Amniotic epithelial cell (primary cell): ENCODE measurements at places on chromosomes 2 and 18.

DNA sequence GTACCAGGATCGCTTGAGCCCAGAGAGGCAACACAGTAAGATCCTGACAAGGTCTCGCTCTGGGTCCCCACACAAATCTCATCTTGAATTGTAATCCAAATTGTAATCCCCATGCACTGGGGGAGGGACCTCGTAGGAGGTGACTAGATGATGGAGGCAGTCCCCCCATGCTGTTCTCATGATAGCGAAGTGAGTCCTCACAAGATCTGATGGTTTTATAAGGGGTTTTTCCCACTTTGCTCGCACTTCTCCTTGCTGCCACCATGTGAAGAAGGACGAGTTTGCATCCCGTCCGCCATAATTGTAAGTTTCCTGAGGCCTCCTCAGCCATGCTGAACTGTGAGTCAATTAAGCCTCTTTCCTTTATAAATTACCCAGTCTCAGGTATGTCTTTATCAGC lies 46.0 kb upstream of the SERTAD2 start:
- no peak for DNase-seq

GRCh38 chr2:161651547-161651946 lies 27.3 kb downstream of the SLC4A10 start:
- DNase-seq, result no peak

- DNase-seq, result no peak
Measured at GRCh38 chr2:132790207-132790785, 120.3 kb upstream of the LYPD1 start.

DNA sequence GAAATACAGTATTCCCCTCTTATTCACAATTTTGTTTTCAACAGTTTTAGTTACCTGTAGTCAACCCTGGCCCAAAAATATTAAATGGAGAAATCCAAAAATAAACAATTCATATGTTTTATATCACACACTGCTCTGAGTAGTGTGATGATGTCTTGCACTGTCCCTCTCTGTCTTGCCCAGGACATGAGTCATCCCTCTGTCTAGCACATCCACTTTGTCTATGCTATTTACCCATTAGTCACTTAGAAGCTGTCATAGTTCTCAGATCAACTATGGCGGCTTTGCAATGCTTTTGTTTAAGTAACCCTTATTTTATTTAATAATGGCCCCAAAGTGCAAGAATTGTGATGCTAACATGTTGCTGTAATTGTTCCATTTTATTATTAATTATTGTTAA lies 380.6 kb upstream of the REG3G start:
- DNase-seq, result no peak

DNA sequence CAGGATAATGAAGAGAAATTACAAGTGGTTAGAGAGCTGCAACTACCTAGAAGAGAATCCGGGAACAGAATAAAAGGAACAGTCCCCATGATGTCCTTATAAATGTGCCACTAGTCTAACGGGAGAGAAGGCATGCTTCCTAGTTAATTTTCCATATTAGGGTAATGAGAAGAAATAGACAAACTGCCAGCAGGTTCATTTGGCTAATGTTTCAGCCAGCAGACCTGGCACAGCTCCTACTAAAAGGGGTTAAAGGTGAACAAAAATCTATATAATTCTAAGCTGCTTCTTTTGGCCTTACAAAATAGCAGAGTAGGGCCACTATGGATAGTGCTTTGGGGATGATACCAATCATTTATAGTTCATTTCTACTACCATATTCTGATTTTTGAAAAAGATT lies 845.3 kb upstream of the GCFC2 start:
- no peak for DNase-seq

DNA sequence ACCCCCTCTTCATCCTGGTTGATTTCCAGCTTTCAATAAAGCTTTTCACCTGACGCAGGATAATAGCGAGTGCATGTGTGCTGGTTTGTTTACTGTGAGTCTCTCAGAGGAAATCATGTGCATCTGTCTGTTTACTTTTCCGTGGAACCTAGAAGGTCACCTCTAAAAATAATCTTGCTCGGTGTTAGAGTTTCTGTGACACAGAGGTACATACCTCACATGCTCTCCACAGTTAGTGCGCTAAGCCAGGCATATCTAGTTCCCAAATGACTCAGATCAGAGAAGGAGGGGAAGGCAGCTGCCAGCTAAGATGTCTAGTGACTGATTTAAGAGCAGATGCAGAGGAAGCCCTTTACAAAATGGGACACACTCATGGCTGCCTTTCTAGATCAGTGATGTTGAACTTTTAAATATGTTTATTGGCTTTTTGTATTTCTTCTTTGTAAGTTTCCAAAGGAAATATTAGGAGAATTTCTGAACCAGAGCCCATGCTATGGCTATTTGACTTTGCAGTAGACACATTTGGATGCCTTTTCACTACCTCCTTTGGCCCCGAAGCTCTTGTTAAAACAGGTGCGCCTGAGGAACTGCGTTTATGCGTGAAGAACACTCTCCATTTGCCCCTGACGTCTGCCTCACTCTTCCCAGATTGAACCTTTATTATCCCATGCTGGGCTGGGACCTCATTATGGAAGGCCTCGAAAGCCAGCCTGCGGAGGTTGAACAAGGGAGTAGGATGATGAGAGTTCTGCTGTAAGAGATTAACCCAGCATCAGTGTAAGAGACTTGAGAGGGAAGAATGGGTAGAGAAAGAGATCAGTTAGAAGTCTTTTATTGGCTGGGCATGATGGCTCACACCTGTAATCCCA lies 145.6 kb downstream of the FAM161A start:
- DNase-seq, result peak; percentile 72

DNA sequence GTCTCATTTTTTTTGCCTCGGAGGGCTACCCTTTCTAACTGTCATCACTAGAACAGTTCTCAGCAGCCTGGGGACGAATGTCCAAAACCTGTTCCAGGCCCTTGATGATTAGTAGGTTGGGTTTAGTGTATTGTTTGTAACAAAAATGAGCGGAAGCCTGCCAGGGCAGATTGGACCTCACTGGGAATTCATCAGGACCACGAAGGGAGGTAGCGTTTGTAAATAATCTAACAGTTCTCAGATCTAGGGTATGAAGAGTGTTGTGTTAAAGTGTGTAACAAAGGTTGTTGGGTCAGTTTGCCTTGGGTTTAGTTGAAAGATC lies 799 bp downstream of the CEP68 start:
- DNase-seq, result no peak

DNA sequence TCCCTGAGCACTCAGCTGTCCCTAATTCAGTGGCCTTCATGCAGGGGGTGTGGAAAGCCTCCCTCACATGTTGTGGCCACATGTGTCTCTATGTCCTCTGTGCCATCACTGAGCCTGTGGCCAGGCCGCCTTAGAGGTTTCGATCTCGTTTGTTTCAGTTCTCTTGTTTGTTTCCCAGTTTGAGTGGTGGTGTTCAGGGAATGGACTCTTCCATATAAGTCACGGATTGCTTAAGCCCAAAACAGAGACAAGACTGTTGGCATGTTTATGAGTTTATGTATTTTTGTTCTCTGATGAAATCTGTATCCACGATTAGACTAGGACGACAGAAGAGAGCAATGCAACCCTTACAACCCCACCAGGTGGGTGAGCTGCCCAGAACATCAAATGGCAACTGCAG lies 134.5 kb downstream of the CCBE1 start:
- DNase-seq, result peak; percentile 65

DNA sequence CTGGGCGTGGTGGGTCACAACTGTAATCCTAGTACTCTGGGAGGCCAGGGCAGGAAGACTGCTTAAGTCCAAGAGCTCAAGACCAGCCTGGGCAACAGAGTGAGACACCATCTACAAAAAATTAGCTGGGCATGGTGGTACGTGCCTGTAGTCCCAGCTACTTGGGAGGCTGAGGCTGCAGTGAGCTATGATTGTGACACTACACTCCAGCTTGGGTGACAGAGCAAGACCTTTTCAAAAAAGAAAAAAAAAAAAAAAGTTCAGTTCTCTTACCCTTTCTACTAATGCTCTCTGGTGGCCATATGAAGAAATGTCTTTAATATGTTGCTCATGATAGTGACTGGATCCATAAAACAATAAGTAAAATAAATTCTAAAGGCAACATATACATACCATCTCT lies 14.9 kb downstream of the TYW5 start:
- peak; percentile 35 for DNase-seq

DNA sequence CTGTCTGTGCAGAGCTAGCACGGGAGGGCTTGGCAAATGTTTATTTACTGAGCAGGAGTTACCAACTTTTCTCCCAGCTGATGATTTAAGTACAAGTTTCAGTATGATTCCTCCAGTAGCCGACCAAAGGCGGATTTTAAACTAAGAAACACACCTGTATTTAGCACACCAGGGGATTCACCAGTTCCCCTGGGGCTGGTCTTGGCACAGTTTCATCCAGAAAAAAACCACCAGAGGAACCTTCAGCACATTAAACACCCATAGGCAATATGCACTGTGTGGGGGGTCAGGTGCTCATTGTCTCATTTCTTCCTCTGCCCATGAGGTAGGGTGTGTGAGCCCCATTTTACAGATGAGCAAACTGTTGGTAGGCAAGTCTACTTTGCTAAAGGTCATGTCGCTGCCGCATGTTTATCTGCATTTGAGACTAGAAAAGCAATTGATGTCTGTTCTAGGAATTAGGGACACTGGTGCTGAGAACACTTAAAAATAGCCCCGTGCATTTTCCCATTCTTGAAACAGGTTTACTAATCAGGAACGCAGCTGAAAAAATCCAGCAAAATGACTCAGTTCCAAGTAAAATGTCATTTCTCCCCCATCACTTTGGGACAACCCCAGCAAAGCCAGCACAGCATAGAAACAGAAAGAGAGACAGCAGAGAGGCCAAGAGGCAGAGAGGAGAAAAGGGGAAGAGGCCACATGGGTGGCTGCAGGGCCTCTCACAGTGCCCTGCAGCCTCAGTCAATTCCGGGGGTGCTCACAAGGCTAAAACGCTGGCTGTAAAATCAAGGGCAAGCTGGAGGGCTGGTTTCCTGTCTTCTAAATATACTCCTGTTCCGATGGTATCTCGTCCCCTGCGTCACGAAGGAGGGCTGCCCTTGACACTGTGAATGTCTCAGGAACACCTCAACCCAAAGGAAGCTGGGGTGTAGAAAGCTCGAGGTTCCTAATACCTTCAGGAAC lies 166.8 kb upstream of the ID2 start:
- DNase-seq, result no peak

DNA sequence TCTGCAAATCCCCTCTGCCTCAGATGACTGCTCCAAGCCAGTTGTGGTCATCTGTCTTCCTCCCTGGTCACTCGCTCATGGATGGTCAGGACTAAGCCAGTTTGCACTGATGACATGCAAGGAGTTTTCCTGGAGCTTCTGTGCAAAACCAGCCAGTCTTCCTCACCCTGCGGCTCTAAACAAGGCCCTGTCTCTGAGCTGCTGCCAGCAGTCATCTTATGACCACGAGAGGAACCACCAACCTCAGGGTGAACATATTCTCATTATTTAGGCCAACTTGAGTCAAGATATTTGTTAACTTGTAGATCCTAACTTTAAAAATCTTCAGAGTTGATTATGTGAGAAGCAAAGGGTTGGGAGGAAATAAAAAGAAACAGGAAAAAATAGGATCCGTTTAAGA lies 119.9 kb upstream of the CAB39 start:
- DNase-seq, result no peak

- no peak for DNase-seq
Measured at GRCh38 chr2:58900246-58901027, 659.3 kb upstream of the FANCL start.

GRCh38 chr2:233359823-233360222 lies 5.5 kb downstream of the DGKD start:
- DNase-seq, result no peak

GRCh38 chr2:81835321-81836000 lies 1530.9 kb upstream of the LRRTM1 start:
- no peak for DNase-seq

GRCh38 chr2:229686122-229686919 lies 28.0 kb downstream of the DNER start:
- no peak for DNase-seq

- no peak for DNase-seq
Measured at GRCh38 chr2:98870516-98871158, 65.4 kb downstream of the CRACDL start.

- peak; percentile 46 for DNase-seq
Measured at GRCh38 chr18:474416-474815, 26.1 kb downstream of the COLEC12 start.

DNA sequence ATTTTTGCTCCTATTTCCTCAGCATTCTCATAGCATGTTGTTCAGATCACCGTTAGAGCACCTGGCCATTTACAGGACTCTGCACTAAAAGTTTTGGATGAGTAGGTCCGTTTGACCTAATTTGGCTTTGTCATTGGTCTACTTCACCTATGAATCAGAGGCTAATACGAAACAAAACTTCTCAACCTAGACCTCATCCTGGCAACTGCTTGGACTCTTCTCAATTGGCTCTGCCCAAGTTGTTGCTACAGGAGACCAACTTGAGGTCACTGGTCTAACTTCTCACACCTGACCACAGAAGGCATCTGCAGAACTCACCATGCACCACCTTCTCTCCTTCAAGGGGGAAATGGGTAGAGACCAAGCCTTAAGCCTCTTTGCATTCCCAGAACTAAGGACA lies 663.7 kb downstream of the PLCL1 start:
- no peak for DNase-seq

DNA sequence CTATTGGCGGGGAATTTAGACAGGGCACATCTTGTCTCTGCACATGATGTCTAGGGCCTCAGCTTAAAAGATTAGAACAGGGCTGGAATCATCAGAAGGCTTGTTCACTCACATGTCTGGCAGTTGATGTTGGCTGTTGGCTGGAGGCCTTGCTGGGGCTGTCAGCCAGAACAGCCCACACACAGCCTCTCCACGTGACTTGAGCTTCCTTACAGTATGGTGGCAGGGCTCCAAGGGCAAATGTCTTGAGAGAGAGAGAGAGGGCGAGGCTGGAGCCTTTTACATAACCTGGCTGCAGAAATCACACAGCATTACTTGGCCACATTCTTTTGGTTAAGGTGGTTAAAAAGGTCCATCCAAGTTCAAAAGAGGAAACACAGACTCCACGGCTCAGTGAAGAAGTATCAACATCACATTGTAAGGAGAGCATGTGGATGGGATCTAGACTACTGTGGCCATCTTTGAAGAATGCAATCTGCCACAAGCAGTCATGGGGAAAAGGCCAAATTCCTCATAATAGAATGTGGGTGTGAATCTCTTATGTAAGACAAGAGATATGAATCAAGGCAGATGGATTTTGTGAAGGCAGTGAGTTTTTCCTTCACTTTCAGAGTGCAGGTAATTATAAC lies 30.4 kb downstream of the SRSF7 start:
- DNase-seq, result peak; percentile 99

- DNase-seq, result no peak
Measured at GRCh38 chr2:3480352-3481010, 38.9 kb downstream of the ADI1 start.

DNA sequence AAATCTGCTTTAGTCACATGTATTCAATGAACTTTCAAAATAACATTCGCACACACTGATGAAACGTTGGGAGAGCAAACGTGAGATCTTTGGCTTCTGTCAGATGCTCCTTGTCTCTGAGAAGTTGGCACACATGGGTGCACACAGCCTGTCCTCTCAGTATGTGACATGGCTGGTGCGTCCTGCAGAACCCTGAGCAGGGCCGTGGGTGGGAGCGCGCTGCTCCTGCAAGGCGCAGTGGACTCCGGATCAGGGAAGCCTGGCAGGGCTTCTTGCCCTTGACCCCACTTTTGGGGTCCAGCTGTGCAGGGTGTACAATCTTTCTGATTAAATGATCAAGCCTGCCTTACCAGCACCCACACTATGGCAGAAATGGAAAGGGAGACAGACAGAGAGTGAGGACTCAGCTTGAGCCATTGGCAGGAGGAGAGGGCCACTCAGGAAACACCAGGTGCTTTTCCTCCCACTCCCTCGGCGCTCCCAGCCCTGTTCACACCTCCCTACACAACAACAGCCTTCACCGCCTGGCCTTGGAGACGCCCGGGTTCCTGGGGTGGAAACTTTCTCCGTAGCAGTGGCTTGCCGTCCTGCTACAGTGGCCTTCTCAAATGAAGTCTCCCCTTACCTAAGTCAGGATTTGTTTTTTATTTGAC lies 108.4 kb upstream of the SNTG2 start:
- DNase-seq, result no peak
